Activated CD4-positive, alpha-beta T cell treated with anti-CD3 and anti-CD28 coated beads, Interleukin-2, amount 50 U/mL, for 4 hours (primary cell): ENCODE measurements at places on chromosomes 7 and 10.

DNA sequence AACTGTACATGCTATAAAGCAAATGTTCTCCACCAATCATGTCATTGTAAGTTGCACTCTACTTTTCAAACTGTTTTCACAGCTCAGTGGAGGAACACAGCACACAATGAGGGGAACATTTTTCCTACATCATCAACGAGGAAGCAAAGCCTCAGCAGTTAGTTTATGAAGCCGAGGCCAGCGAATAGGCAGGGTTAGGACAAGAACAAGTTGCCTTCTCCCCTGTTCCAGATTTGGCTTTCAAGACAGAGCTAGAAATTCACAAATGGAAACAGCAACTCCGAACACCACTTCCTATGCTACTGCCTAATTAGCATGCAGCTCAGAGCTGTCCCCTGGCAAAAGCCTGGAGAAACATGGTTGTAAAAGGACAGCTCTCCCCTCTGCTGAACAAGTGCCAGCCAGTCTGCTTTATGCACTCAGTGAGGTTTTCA, 19.8 kb downstream of the ITGB8 start:
- DNase-seq: no peak

- no peak for DNase-seq
These were observed 16.8 kb upstream of the VPS26A start for GRCh38 chr10:69107176-69107490.

DNA sequence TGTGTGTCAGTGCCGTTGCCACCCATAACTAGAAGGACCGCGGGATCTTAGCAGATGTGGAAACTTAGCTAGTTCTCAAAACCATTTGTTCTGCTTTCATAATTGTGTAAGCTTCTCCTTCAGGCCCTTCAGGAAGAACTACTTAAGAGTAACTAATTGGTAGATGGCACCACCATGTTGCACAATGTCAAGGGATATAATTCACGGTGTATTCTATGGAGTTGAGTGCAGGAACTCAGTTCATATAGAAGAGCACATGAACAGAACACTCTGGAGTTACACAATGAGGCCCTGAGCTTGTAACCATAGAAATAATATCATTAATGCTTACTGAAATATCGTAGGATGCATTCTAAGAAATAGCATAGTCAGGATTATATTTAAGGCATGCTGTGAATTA, 126.5 kb upstream of the GAD2 start:
- DNase-seq: no peak

- DNase-seq: no peak
These were observed 22.3 kb upstream of the TSPAN33 start for GRCh38 chr7:129122078-129122750.

DNA sequence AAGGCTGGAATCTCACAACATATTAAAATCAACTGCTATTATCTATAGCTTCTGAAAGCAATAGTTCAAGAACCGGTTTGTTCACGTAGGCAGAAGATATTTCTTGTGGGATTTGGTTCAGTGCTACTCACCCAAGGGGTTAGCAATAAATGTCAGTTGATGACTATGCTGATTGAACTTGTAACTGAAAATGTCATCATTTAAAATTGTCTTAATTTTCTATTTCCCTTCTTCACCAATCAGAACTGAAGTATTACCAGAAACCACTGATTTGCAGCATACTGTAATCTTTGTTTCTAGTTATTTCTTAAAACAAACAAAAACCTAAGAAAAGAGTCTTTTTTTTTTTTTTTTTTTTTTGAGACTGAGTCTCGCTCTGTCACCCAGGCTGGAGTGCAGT, 46.1 kb downstream of the CPEB3 start:
- no peak for DNase-seq

DNA sequence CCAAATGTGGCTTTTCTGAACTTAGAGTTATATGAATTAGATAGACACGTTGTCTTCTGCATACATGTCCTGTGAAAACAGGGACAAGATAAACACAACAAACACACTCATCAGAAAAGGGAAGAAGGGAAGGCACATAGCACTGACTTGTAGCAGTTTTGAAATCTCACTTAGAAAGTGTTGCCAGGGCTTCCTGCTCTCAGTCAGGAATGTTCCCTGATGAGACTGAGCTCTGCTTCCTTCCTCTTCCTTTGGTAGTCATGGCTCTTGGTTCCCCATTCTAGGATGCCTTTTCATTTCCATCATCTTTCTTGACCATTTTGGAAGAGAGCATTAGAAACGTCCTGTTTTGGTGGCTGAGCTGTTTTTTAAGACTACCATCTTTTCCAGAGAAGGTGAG, 233.8 kb upstream of the LYZL1 start:
- DNase-seq: no peak

DNA sequence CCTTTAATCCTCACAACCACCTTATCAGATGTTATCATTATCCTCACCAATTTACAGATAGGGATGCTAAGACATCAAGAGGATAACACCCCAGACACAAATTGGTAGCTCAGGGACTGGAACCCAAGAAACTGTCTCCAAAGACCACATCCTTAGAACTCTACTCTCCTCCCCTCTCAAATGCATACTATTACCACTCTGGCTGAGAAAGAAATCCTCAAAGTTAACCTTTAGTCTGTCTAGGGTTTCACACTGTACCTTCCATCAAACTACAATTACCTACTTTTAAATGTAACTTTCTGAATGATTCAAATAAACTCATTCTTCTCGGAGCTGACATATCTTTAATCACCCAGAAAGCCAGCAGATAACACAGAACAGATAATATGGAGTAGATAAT, 6.6 kb downstream of the EZH2 start:
- DNase-seq: no peak

GRCh38 chr7:17556247-17556956, 257.9 kb downstream of the AHR start:
- DNase-seq: no peak

GRCh38 chr10:95183271-95184230, 10.5 kb upstream of the ACSM6 start:
- peak; percentile 29 for DNase-seq

DNA sequence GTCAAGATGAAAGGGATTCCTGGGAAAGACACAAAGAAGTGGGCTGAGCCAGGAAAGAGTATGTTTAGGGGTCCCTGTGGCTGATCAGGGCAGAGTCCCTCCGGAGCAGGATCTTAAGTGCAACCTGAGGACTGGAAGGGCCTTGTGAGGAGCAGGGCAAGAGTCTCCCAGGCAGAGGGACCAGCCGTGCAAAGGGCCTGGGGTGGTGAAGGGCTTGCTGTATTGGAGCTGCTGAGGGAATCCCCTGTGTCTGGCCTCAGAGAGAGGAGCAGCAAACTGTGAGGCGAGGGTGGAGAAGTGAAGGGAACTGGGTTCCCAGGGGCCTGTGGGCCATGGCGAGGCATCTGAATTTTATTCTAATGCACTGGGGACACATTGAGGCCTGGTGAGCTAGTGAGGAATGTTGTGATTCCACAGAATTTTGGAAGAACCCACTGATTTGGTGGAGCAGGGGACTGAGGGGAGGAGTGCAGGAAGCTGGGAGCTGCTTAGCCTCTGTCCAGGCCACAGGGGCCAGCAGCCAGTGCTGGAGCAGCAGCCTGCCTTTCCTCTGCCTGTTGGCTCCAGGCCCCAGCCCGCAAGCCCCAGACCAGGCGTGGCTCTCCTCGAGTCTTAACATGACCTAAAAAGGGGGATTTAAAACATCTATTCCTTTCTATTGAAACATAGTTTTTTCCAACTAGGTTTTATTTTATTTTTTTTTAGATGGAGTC, 138.4 kb upstream of the IGFBP3 start:
- DNase-seq: no peak

- no peak for DNase-seq
These were observed 643.4 kb downstream of the DNAJB9 start for GRCh38 chr7:109213081-109213480.

- DNase-seq: no peak
These were observed 80.5 kb downstream of the ABCA13 start for GRCh38 chr7:48251766-48252165.

DNA sequence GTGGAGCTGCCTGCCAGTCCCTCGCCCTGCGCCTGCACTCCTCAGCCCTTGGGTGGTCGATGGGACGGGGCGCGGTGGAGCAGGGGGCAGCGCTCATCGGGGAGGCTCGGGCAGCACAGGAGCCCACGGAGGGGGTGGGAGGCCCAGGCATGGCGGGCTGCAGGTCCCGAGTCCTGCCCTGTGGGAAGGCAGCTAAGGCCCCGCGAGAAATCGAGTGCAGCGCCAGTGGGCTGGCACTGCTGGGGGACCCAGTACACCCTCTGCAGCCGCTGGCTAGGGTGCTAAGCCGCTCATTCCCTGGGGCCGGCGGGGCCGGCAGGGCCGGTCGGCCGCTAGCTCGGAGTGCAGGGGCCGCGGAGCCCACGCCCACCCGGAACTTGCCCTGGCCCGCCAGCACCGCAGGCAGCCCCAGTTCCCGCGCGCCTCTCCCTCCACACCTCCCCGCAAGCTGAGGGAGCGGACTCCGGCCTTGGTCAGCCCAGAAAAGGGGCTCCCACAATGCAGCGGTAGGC, 565.9 kb upstream of the NRG3 start:
- no peak for DNase-seq

DNA sequence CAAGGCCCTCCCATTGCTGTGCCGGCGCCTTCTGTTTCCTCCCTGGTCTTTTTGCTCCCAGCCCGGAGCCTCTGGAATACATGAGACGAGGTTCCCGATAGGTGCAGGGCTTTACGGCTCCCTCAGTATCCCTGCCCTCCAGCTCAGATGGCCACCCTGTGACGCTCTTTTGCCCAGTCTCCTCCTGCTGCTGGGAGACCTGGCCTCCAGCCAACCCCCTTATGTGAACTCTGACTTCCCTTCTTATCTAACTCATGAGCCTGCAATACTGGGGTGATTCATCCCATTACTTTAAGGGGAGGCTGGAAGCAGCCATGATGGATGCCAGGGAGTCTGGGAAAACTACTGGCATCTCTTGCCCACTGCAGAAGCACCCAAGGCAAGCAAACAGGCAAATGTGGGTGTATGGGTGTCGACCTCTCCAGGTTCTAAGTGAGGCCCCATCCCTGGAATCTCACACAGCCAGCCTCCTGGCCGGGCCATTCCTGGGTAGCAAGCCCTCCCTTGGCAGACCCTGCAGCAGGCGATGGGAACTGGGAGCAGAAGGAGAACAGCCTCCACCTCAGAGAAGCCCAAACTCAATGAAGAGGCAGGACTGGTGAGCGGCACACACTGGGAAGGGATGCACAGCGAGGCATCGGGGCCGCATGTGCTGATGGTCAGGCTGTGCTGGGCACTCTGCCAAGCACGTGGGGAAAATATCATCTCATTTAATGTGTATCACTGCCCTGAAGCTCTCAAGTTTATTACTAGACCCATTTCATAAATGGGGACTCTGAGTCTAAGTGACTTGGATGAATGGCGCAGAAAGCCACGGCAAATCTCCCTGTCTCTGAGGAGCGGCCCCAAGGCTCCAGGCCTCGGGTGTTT, 97.5 kb downstream of the FAM53B start:
- no peak for DNase-seq

GRCh38 chr10:29212597-29212996, 76.3 kb upstream of the LYZL1 start:
- DNase-seq: no peak

- DNase-seq: no peak
These were observed 28.4 kb upstream of the FAM204A start for GRCh38 chr10:118370499-118370898.

GRCh38 chr10:20233423-20233822, 417.2 kb downstream of the PLXDC2 start:
- no peak for DNase-seq

GRCh38 chr10:72309290-72310240, 35.8 kb downstream of the DDIT4 start:
- DNase-seq: no peak

- DNase-seq: peak; percentile 24
These were observed 778 bp upstream of the TRIM8 start for GRCh38 chr10:102643336-102644065.
